NCI-H187 (cell line): ENCODE measurements at places on chromosomes 13 and 19.
A peak's percentile ranks its signal among the peaks of the same experiment; 100 is the strongest.

GRCh38 chr13:106156468-106156867 lies 379.0 kb downstream of the EFNB2 start:
- no peak for DNase-seq

DNA sequence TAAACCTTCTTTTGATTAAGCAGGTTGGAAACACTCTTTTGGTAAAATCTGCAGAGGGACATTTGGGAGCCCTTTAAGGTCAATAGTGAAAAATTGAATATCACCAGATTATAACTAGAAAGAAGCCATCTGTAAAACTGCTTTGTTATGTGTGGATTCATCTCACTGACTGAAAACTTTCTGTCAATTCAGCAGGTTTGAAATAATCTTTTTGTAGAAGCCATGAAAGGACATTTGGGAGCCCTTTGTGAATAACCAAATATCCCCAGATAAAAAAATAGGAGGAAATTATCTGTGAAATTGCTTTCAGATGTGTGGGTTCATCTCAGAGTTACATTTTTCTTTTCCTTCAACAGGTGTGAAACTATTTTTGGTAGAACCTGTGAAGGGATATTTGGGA lies 1690.7 kb downstream of the UQCRFS1 start:
- no peak for DNase-seq

- DNase-seq, result no peak
Measured at GRCh38 chr13:113736258-113736731, 22.7 kb upstream of the TMEM255B start.

- no peak for DNase-seq
Measured at GRCh38 chr13:78020861-78021260, 102.2 kb upstream of the EDNRB start.

DNA sequence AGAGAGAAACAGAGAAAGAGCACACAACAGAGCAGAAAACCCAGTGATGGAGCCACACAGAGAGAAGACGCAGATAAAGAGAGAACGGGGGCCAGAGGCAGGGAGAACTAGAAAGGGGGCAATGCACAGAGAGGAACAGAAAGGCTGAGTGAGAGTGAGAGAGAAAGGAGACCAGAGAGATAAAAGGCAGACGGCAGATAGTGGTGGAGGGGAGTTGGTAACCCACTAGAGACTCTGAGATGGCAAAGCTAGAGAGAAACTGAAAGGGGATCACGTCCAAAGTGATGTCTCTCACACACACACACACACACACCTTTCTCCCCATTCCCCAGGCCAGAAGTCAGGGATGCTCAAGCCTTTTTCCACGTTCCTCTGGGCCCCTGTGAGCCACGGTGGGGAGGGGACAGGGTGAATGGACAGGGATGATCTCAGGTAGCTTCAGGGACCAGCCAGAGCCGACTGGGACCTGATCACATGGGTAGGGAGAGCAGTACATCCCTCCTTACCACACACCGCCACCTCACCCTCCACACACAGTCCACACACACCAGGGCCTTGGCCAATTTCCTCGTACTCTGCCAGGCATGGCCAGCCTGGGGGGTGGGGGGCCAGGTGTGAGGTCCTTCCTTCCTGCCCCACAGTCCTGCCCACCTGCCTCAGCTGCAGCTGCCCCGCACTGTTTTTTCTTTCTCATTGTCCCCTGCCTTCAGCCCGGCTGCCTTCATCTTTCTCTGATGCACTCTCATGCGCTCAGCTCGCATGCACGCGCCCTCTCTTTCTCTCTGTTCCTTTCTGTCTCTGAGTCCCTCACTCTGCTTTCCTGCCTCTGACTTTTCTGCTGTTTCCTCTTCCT lies 22.5 kb upstream of the POU2F2 start:
- DNase-seq, result no peak

DNA sequence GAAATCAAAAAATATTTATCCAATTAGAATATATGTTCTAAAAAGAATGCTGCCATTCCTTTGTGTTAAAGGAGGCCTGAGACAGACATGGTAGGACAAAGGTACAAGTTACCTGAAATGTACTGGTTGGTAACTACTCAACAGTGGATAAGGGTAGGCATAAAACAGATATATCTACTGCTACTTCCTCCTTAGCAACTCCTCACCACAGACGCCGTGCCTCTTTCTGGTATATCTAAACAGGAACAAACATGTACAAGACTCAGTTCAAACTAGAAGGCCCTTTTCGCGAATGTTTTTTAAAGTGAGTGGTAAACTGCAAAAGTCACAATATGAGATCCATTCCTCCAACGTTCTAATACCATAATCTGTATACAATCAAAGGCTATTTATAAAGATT lies 86.9 kb downstream of the TBC1D4 start:
- no peak for DNase-seq

DNA sequence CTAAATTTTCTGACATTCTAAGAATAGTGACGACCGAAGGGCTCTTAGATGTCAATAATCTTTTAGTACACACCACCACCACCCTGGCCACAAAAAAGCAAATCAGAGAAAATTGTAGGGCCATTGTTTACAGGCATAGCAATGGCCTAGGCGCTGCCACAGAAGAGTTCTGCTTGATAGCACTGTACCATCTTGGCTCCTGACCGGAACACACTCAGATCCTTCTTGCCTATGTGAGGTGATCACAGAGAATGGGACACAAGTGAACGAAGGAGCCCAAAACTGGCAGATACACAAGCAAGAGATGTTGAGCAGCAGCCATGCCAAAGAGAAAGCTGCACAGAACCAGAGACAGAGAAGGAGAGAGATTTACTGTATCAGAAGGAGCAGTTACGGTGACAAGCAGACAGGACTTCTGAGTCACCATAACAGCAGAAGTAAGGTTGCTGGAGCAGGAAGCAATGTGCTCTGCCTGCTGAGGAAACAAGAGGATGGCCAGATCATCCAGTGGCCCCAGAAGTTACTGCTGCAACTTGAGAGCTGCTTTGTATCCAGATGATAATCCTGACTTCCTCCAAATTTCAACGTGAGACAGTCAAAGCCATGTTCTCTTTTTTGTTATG lies 105.2 kb downstream of the SLITRK6 start:
- DNase-seq, result no peak

DNA sequence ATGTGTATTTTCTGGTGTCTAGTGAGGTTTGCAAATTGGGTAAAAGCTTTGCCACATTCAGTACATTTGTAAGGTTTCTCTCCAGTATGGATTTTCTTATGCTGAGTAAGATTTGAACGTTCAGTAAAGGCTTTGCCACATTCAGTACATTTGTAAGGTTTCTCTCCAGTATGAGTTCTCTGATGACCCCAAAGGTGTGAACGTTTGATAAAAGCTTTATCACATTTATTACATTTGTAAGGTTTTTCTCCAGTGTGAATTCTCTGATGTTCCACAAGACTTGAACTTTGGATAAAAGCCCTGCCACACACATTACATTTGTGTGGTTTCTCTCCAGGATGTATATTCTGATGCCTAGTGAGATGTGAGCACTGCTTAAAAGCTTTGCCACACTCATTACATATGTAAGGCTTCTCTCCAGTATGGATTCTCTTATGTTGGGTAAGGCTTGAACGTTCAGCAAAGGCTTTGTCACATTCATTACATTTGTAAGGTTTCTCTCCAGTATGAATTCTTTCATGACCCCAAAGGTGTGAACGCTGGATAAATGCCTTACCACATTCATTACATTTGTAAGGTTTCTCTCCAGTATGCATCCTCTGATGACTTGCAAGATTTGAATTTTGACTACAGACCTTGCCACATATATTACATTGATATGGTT lies 17.4 kb downstream of the ZNF677 start:
- no peak for DNase-seq

- DNase-seq, result no peak
Measured at GRCh38 chr19:18282021-18282787, 782 bp upstream of the JUND start.

- no peak for DNase-seq
Measured at GRCh38 chr19:56476651-56477428, at the start of gene ZNF667. ZNF667 (minus strand) TSS chr19:56477345; CDS start chr19:56462370, 14,975 bp downstream.

- DNase-seq, result no peak
Measured at GRCh38 chr13:74103970-74104555, 30.1 kb downstream of the KLF12 start.

GRCh38 chr13:50282016-50282415 lies 266.8 kb downstream of the KCNRG start:
- no peak for DNase-seq

- no peak for DNase-seq
Measured at GRCh38 chr13:87975035-87975434, 303.9 kb downstream of the SLITRK5 start.

- no peak for DNase-seq
Measured at GRCh38 chr19:58394821-58395219, 636 bp upstream of the RNF225 start.

DNA sequence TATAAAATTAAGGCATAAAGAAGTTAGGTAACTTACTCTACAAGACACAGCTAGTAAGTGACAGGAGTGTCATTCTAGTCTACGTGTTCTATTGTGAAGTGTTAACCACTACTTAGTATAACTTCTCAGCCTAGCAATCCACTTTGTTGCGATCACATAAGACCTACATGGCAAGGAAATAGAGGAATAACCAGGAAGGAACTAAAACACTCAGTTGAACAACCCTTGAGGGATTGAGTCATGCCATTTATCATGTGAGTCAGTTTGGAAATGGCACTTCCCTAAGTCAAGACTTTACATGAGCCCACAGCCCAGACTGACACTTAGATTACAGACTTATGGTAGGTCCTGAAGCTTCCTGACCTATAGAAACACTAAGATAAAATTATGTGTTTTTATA lies 279.5 kb upstream of the PCDH20 start:
- DNase-seq, result no peak

GRCh38 chr19:19120308-19121231 lies 17.7 kb downstream of the TMEM161A start:
- no peak for DNase-seq

DNA sequence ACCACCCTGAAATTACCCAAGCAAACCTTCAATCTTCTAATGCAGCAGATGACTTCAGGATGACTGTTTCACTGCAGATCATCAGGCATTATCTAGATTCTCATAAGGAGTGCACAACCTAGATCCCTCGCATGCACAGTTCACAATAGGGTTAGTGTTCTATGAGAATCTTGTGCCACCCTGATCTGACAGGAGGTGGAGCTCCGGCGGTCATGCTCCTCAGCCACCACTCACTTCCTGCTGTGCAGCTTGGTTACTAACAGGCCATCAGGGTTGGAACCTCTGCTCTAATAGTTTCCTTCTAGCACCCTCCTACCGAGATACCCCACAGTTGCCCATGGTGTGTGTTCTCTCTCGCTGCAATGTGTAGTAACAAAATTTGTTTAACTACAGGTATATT lies 442.8 kb downstream of the FGF14 start:
- no peak for DNase-seq

GRCh38 chr13:36282821-36283432 lies 14.7 kb downstream of the CCDC169 start:
- peak; percentile 9 for DNase-seq

DNA sequence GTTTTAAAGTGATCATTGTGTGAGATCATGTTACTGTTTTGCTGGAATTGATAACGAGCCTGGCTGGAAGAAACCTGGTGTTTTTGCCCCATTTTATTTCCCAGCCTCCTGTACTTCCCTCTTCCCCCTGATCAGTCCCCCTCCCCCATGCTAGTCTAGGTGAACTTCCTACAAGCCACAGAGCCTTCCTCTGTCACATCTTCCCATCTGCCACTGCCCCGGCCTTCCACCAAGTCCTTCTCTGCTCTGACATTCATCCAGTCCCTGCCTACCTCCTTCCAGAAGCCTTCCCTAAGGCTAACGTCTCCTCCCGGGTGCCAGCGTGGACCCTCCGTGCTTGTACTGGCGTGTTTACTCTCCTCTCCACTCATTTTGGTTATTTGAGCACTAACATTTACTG lies 14.3 kb downstream of the FARP1 start:
- DNase-seq, result no peak

DNA sequence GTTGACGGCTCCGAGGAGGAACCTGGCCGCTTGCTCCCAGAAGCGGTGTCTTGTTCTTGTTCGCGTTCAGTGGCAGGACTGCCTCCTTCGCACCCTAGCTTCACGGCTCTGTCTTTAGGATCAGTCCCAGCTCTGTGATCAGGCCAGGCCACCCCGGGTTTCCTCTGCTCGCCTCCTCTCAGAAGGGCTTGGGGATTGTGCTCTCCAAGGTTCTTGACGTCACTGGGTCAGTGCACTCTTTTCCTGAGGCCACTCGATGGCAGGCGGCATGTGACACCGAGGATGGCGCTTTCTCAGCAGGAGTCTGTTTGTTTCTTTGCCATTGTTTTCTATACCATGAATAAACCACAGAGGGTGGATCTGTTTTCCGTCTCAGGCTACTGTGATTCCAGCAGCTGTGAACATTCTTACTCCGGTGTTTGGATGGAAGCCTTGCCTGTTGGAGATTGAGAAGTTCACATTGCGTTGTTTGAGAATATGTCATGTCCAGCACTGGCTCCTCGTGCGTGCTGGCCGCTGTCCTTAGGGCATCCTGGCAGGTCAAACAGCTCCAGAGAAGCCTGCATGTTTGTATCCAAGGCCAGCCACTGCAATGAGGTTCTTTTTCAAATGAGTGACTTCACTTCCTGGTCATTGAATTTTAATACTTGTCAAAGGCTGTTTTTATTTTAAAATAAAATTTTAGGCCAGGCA lies 44.5 kb downstream of the SLC7A9 start:
- no peak for DNase-seq

GRCh38 chr19:17351815-17352435 lies 14.6 kb downstream of the GTPBP3 start:
- no peak for DNase-seq

- DNase-seq, result no peak
Measured at GRCh38 chr19:4414800-4415321, 12.4 kb downstream of the CHAF1A start.

DNA sequence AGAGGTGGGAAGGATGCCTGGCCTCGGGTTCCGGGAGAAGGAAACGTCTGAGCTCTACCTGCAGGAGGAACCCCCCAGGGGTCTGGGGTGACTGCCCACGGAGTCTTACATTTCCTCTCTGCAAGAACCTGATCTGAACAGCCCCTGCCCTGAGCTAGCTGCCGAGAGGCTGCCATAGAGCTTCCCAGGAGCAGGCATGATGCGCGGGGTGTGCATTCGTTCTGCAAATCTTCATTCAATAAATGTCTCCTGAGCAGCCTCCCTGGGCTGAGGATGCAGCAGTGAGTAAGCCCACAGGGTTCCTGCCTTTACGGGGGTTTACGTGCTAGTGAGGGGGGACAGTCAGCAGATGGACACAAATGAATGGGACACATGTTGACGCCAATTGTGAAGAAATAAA lies 1.5 kb upstream of the SHISA7 start:
- no peak for DNase-seq

DNA sequence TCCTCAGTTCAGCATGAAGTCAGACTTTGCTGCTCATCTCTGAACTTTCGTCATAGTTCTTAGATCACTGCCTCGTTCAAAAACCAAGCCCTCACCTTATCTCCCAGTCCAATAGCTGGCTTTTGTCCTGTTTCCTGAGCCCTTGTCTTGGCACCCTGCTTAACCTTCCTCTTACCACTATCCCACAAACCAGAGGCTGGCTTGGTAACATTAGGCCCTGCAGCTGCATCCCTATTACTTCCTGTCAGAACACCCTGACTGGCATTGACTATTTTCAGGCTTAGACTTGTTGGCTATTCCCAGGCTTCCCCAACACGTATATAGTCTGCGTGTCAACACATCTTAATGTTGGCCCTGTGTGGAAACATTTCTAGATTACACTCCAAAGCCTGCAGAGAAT lies 172.4 kb downstream of the VWA8 start:
- DNase-seq, result no peak

GRCh38 chr13:106786006-106786563 lies 218.1 kb upstream of the ARGLU1 start:
- DNase-seq, result no peak
